ENCODE measurements at places on chromosomes 11 and 22. TPM values are rescaled to one million over a fixed set of nuclear protein-coding genes. Genes with fewer than 3 reads are reported as not detected.

DNA sequence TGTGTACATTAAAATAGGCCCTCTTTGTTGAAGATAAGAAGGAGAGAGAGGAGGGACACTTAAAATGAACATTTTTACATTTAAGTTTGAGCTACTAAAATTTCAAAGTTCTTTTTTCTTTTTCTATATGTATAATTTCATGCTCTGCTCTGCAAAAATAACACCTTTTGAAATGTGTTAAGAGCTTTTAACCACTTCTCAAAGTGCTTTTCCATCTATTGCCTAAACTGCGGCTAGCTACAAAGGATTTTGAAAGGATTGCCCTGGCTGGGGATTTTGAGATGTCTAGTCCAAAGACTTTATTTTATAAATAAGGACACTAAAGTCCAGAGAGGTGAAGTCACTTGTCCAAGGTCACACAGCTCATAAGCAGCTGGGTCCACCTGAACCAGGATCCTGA, 138.5 kb downstream of the CCDC81 start:
- DNase-seq: no peak
- no peaks in the 10 kb centered on the region for H3K36me3 ChIP-seq
- no peaks in the 10 kb centered on the region for H3K27me3 ChIP-seq
- H3K27ac ChIP-seq: no peak overlapping the region
- no peaks in the 10 kb centered on the region for H3K4me1 ChIP-seq

- H3K4me1 ChIP-seq: no peaks in the 10 kb centered on the region
- H3K4me3 ChIP-seq: no peak overlapping the region
- H3K27me3 ChIP-seq: no peaks in the 10 kb centered on the region
- no peak overlapping the region for H3K27ac ChIP-seq
Observed at GRCh38 chr11:121067026-121067425, 34.0 kb upstream of the TECTA start.

- no peaks in the 10 kb centered on the region for H3K4me1 ChIP-seq
- peaks cover 2% of the 10 kb centered on the region for H3K27me3 ChIP-seq
- no peaks in the 10 kb centered on the region for H3K36me3 ChIP-seq
- no peak overlapping the region for H3K4me3 ChIP-seq
- H3K27ac ChIP-seq: no peak overlapping the region
- no peak for DNase-seq
Observed at GRCh38 chr11:32244453-32244852, 153.6 kb downstream of the RCN1 start.

DNA sequence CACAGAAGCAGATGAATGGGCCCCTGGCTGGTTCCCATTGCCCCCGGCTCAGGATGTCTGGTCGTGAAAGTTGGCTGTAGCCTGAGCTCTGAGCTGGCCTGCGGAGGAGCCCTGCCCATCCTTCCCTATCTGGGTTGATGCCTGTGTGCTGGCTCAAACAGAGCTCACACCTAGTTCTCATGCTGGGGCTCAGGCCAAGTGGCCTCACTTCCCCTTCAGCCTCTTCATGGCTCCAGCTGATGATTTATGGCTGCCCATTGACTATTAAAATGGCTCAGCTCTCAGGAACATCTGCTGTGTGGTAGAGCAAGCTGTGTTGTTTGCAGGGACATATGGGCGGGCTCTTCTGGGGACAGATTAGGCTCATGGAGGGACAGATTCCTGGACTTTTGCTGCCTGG, 64.7 kb downstream of the ADAMTS15 start:
- H3K27me3 ChIP-seq: peaks cover 6% of the 10 kb centered on the region
- H3K27ac ChIP-seq: no peak overlapping the region
- H3K36me3 ChIP-seq: no peaks in the 10 kb centered on the region
- H3K4me3 ChIP-seq: no peak overlapping the region
- no peaks in the 10 kb centered on the region for H3K4me1 ChIP-seq

GRCh38 chr11:2472428-2473186, 27.8 kb downstream of the KCNQ1 start:
- H3K4me3 ChIP-seq: no peak overlapping the region
- H3K27ac ChIP-seq: no peak overlapping the region
- no peak for DNase-seq
- H3K36me3 ChIP-seq: peaks cover 4% of the 10 kb centered on the region

- H3K4me1 ChIP-seq: peaks cover 2% of the 10 kb centered on the region
- peaks cover 5% of the 10 kb centered on the region for H3K27me3 ChIP-seq
- no peak for DNase-seq
- no peak overlapping the region for H3K4me3 ChIP-seq
- H3K36me3 ChIP-seq: no peaks in the 10 kb centered on the region
- H3K27ac ChIP-seq: no peak overlapping the region
Observed at GRCh38 chr11:86615487-86615886, 56.9 kb downstream of the ME3 start.

GRCh38 chr22:35209203-35209602, 48.1 kb upstream of the HMGXB4 start:
- H3K4me1 ChIP-seq: no peaks in the 10 kb centered on the region
- H3K27me3 ChIP-seq: peaks cover 10% of the 10 kb centered on the region
- no peak for DNase-seq
- no peak overlapping the region for H3K4me3 ChIP-seq

DNA sequence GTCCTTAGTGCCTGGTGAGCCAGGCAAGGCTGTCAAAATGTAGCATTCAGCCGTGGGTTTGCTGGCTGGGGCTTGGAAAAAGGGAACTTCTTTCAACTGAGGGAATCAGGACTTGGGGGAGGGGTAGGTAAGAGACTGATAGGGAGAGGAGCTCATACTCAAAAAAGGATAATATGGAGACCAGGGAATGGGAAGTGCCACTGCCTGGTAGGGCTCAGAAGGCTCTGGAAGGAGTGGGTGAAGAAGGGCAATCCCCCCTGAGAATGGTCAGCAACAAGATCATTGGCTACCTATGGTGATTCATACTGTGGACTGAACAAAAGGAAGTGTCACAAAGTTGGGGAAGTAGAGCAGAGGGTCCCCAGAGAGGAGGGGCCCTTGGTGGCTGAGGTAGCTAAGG, 1.9 kb downstream of the CNGA4 start:
- peaks cover 15% of the 10 kb centered on the region for H3K27me3 ChIP-seq
- H3K36me3 ChIP-seq: no peaks in the 10 kb centered on the region
- no peak overlapping the region for H3K27ac ChIP-seq
- DNase-seq: no peak
- H3K4me1 ChIP-seq: no peaks in the 10 kb centered on the region

DNA sequence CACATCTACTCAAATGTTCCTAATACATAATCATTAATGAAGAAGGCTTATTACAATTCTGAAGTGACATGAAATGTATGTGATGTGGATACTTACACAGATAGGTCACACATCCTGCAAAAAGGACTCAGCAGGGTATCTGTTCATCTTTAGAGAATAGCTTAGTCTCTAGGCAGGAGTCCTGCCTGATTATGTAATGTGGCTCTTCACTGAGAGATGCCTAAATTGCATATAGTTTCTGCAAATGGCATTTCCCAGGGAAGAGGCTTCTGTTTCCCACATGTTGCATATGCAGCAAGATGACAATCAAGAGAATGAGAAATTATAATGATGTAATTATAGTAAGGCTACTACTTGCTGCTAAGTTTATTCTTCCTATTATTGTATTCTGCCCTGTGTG, 58.8 kb upstream of the SLC36A4 start:
- no peak overlapping the region for H3K27ac ChIP-seq
- no peaks in the 10 kb centered on the region for H3K4me1 ChIP-seq
- no peak overlapping the region for H3K4me3 ChIP-seq
- H3K27me3 ChIP-seq: peaks cover 6% of the 10 kb centered on the region
- peaks cover 5% of the 10 kb centered on the region for H3K36me3 ChIP-seq

- H3K4me1 ChIP-seq: peaks cover 39% of the 10 kb centered on the region
- H3K36me3 ChIP-seq: peaks cover 15% of the 10 kb centered on the region
- DNase-seq: peak; percentile 72
- no peak overlapping the region for H3K27ac ChIP-seq
Observed at GRCh38 chr11:64186492-64187165, 658 bp downstream of the STIP1 start.

DNA sequence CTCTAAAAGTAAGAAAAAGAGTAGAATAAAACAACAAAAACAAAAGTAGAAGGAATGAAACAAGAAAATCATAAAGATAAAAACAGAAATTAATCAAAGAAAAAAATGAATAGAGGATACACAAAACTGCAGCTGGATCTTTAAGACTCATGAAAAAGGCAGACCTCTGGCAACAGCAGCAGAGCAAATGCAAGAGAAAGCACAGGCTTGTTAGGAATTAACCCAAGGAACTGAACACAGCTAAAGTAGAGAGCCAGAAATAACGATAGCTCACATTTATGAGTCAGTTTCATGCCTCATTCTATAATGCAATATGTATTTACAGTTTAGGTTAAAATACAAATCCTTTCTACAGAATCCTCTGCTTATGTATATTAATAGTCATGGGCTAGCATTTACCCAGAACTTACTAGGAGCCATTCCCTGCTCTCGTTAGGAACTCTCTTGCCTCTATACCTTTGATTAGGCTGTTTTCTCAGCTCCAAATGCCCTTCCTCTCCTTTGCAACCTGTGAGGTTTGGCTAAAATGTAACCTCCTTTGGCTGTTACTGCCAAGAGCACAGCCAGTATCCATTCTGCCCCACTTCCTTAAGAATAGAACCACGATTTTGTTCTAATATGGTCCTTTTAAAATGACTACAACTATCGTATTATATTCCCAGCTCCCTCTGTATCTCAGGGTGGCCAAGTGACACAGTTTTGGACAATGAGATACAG, 38.3 kb upstream of the NFAM1 start:
- H3K27me3 ChIP-seq: no peaks in the 10 kb centered on the region
- no peaks in the 10 kb centered on the region for H3K4me1 ChIP-seq
- H3K36me3 ChIP-seq: no peaks in the 10 kb centered on the region
- H3K27ac ChIP-seq: no peak overlapping the region
- DNase-seq: no peak

DNA sequence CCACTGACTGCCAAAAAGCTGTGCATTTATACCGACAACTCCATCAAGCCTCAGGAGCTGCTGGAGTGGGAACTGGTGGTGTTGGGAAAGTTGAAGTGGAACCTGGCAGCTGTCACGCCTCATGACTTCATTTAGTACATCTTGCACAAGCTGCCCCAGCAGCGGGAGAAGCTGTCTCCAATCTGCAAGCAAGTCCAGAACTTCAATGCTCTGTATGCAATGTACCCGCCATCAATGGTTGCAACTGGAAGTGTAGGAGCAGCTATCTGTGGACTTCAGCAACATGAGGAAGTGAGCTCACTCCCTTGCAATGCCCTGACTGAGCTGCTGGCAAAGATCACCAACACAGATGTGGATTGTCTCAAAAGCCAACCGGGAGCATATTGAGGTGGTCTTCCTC, at the start of gene SLC22A25:
TSS of gene SLC22A25 (minus strand) at position 67 of the 400 bp plus-strand sequence. CDS start 13,947 bp downstream, outside the sequence.
- DNase-seq: no peak
- no peaks in the 10 kb centered on the region for H3K36me3 ChIP-seq
- H3K4me1 ChIP-seq: peaks cover 9% of the 10 kb centered on the region
- no peak within 1 kb of the TSS for H3K4me3 ChIP-seq

DNA sequence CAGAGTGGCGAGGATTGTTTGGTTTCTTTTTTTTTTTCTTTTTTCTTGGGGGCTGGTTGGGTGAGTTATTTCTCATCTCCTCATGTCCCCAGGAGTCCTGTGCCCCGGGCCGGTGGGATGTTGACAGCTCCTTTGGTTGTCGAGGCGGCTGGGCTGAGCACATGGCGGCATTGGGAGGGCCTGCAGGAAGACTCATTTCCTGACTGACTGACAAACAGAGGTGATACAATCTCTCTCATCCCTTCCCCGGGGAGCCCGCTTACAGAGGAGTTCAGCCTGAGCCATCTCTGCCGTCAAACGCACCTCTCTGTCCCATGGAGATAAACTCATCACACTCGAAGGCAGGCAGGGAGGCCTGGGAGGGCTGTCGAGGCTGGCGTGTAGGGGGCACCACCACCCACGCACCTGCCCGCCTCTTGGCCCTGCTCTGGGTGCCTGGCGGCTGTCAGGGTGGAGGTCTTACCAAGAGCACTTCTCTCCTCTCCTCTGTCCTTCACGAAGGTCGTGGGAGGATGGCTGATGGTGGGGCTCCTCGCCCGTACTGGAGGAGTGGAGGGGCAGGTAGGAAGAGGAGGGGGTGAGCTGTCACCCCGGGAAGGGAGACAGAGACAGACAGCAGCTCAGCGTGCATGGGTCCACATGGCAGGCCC, 60.0 kb upstream of the NECTIN1 start:
- H3K27ac ChIP-seq: no peak overlapping the region
- no peak overlapping the region for H3K4me3 ChIP-seq
- H3K27me3 ChIP-seq: peaks cover 10% of the 10 kb centered on the region
- H3K36me3 ChIP-seq: no peaks in the 10 kb centered on the region
- no peak for DNase-seq

- H3K27me3 ChIP-seq: no peaks in the 10 kb centered on the region
- no peak overlapping the region for H3K4me3 ChIP-seq
- no peak overlapping the region for H3K27ac ChIP-seq
Observed at GRCh38 chr11:95231881-95232605, 1.0 kb upstream of the SESN3 start.

DNA sequence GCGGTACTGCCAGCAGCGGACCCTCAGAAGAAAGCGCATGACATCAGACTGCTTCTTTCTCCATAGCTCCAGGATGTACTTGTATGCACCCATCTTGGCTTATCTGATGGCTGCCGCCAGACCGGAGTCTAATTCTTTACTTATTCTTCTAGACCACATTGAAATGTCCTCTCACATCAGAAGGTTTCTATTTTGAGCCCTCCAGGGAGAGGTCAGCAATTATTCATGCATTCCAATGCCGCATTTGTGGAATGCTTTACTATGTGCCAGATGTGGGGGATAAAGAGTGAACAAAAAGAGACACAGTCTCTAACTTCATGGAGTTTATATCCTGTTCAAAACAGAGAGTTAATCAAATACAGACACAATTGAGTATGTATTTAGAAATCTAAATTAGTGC, 230.1 kb downstream of the MIAT start:
- H3K36me3 ChIP-seq: peaks cover 6% of the 10 kb centered on the region
- no peak for DNase-seq
- H3K4me3 ChIP-seq: no peak overlapping the region
- no peaks in the 10 kb centered on the region for H3K4me1 ChIP-seq
- no peak overlapping the region for H3K27ac ChIP-seq

- no peaks in the 10 kb centered on the region for H3K4me1 ChIP-seq
- no peak overlapping the region for H3K27ac ChIP-seq
- no peaks in the 10 kb centered on the region for H3K36me3 ChIP-seq
Observed at GRCh38 chr11:74682731-74683278, 48.4 kb downstream of the CHRDL2 start.

DNA sequence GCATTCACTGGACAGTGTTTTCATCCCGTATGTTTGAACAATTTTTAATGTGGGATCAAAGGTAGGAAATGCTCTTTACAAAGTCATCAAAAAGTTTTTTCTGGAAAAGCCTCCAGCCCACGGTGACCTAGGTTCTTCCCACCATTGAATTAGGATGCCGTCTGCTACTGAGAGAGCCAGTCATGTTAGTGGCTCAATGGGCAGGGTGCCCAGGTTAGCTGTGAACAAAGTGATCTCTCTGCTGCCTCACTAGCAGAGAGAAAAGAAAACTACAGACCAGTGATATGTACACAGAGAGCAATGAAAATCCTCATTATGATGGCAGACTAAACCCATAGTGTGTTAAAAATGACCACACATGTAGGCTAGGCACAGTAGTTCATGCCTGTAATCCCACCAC, 32.4 kb downstream of the KCNQ1 start:
- H3K27me3 ChIP-seq: no peaks in the 10 kb centered on the region
- H3K27ac ChIP-seq: no peak overlapping the region
- DNase-seq: no peak
- peaks cover 29% of the 10 kb centered on the region for H3K36me3 ChIP-seq

TRIM66 gene
- 18.3 TPM for total RNA-seq

LRRC55 gene
- total RNA-seq: not detected

ART5 gene
- not detected for total RNA-seq

CHCHD10 gene
- total RNA-seq: 144 TPM

OR8D4 gene
- not detected for total RNA-seq

THY1 gene
- total RNA-seq: 5.4 TPM

Measured in activated CD4-positive, alpha-beta memory T cell treated with anti-CD3 and anti-CD28 coated beads for 36 hours (primary cell).